Aorta (tissue), 5 donors: ENCODE measurements at places on chromosomes 2 and 18. TPM values are rescaled to one million over a fixed set of nuclear protein-coding genes. Genes with fewer than 3 reads are reported as not detected.

- DNase-seq = no peak
Measured at GRCh38 chr18:76619261-76619620, 124.2 kb upstream of the ZNF516 start.

GRCh38 chr2:45275806-45276205 is 266.6 kb upstream of the SIX2 start:
- no peak for DNase-seq

- no peak for DNase-seq
Measured at GRCh38 chr18:57956491-57956890, 87.5 kb upstream of the NEDD4L start.

- no peak for DNase-seq
Measured at GRCh38 chr2:190528521-190529001, 6.0 kb downstream of the NEMP2 start.

DNA sequence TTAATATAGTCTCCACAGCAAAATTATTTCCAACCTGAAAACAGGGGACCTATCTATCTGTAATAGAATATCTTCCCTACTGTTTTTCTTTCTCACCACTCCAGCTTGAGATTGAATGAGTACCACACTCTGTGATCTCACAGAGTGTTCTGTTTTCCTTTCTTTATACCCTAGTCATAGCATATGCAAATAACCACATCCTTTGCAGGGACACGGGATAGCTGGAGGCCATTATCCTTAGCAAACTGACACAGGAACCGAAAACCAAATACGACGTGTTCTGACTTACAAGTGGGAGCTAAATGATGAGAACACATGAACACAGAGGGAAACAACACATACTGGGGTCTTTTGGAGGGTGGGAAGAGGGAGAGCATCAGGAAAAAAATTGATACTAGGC is 224.7 kb downstream of the SLC8A1 start:
- DNase-seq = no peak

GRCh38 chr2:241008711-241009121 is 10.3 kb downstream of the SNED1 start:
- DNase-seq = peak; percentile 54

- no peak for DNase-seq
Measured at GRCh38 chr2:27773959-27774358, 2.4 kb downstream of the MRPL33 start.

DNA sequence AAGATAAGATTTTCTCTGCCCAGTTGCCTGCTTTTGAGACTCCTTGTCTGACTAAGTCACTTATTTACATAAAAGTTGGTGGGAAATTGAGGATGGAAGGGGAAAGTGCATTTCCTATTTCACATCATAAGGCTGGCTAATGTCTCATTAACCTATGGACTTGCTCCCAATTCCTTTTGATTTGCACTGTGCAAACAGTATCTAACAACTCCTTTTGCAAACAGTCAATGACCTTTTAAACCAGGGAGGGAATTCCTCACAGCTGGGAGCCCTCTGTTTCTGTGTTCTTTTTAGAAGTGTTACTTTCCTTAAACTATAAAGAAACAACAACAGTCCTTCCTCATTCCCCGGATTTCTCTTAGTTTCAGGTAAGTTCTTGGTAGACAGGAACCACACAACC is 272.8 kb downstream of the RND3 start:
- DNase-seq = no peak

DNA sequence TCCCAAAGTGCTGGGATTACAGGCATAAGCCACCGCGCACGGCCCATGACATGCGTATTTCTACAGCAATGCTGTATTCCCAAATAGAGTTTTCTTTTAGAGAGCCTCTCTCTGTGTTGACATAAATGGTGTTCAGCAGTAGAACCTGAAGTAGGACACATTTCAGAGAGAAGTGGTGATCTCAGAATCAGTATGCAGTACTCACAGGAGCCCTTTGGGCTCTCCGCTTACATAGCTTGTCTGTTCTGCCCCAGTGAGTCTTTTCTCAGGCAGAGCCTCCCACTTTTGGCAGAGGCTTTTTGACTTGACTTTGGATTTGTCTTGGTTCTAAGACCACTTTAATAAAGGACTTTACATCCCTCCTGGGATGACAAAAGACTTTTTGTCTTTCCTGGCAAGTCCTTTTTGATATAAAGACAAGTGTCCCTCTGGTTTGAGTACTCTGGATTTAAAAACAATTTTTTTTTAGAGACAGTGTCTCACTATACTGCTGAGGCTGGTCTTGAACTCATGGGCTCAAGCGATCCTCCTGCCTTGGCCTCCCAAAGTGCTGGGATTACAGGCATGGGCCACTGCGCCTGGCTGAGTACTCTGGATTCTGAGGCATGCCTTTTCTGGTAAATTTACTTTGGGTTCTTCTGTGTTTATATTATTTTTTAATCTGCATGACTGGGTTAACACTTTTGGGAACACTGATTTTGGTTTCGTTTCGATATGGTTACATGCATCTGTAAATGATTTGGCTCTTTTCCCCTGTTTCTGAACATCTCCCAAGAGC is 113.3 kb downstream of the SMAD2 start:
- no peak for DNase-seq

GRCh38 chr18:6107794-6108193 is 212.5 kb upstream of the TMEM200C start:
- no peak for DNase-seq

DNA sequence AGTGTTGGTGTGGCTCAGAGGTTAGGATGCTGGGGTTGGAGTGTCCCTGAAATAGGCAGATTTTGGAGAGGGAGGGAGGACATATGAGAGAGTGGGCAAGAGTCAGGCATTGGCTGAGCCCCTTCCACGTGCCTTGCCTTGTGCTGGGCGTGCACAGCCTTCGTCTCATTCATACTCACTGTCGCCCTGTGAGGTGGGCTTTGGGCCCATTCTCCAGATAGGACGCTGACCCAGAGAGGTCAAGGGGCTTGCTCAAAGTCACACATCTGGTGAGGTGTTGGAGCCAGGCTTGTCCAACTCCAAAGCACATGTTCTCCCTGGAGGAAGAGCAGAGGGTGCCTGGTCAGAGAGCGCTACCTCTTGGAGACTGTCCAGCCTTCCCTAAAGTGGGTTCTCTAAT is 166.8 kb downstream of the DYSF start:
- DNase-seq = no peak

The CPLX4 gene
- total RNA-seq = not detected

The MALL gene
- total RNA-seq = 21.7 TPM

The UGT1A9 gene
- not detected for total RNA-seq

The ATP6V1B1 gene
- not detected for total RNA-seq

The TMEM169 gene
- total RNA-seq = 0.72 TPM

The AKAIN1 gene
- total RNA-seq = not detected

The INHA gene
- total RNA-seq = 0.55 TPM

The TTN gene
- total RNA-seq = 41.7 TPM
